Activated CD4-positive, alpha-beta T cell treated with anti-CD3 and anti-CD28 coated beads, Interleukin-2, amount 50 U/mL, for 16 hours (primary cell): ENCODE measurements at places on chromosomes 3 and 15.
A peak's percentile ranks its signal among the peaks of the same experiment; 100 is the strongest.

GRCh38 chr3:30608598-30608947 is 2.2 kb downstream of the TGFBR2 start:
- DNase-seq, result no peak

DNA sequence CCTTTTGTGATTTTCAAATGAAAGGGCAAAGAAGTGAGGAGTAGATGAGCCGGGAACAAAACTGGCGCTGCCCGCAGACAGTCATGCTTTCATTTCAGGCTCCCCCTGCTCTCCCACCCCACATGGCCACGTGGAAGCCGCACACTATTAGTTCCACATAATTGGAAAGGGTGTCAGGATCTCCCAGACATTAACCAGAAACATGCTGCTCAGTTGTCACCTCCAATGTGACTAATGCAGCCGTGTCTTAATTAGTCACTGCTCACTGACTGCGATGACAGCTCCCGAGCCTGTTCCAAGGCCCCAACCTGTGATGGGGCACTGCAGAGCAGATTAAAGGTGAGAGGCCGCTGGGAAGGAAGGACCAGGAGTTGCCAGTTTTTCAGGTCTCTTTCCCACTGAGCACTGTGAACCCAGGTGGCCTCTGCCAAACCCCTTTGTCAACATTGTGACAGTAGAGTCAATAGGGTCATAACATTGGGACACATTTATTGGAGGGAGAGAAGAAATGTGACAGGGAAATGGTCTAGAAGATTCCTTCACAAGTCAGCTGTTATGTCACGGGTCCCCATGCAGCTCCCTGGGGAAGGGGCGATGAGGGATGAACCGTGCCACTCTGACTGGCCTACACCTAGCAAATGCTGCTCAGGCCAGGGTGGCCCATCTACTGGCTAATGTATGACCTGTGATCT is 38.6 kb upstream of the SFMBT1 start:
- no peak for DNase-seq

- no peak for DNase-seq
These were observed 98.3 kb upstream of the CBLB start for GRCh38 chr3:105967117-105967516.

DNA sequence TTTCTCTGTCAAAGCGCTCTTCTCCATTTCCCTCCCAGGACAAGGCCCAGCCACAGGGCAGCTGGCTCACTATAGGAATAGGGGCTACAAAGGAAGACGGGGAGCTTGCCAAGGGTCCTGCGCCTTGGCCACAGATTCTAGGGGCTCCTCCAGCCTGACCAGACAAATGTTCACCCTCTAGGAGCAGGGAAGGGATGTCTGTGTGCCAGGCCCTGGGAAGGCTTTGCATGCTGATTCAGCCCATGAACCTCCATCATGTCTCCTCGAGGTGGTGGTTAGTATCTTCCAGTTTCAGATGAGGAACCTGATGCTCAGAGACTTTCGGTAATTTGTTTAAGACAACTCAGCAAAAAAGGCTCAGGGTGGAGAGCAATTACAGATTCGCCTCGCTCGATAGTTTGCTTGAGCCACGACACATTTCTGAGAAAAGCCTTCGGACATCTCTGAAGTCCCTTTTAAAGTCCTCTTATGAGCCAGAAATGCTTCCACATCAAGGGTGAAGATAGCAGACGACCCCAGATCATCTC is 110.0 kb downstream of the XXYLT1 start:
- no peak for DNase-seq

DNA sequence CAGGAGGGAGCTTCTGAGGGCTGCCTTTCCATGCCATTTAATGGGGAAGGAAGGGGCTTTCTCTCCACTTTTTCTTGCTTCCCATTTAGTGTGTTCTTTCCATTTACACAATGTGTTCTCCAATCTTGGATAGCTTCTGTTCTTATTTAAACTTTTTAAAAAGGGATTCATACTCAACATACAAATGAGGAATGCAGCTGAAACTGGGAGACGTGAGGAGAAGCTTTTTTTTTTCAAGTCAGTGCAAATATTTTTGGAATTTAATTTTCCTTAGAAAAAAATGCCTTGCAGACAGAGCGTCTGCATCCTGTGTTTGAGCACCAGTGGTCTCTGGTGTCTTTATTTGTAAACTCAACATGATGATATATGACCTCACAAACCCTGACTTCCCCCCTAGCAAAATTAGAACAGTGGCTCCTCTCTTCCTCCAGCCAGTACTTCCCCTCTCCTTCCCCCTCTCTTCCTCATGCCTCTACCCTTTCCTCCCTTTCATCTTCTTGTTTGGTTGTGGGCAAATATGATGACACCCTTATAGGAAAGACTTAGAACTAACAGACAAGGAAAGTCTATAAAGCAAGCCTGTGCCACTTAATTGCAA is 48.1 kb upstream of the PCSK6 start:
- no peak for DNase-seq

GRCh38 chr15:98611808-98612207 is 36.5 kb upstream of the IGF1R start:
- no peak for DNase-seq

- no peak for DNase-seq
These were observed 5.8 kb downstream of the USP13 start for GRCh38 chr3:179658606-179659005.

- DNase-seq, result no peak
These were observed 44.2 kb upstream of the BCL2A1 start for GRCh38 chr15:80015156-80015555.

DNA sequence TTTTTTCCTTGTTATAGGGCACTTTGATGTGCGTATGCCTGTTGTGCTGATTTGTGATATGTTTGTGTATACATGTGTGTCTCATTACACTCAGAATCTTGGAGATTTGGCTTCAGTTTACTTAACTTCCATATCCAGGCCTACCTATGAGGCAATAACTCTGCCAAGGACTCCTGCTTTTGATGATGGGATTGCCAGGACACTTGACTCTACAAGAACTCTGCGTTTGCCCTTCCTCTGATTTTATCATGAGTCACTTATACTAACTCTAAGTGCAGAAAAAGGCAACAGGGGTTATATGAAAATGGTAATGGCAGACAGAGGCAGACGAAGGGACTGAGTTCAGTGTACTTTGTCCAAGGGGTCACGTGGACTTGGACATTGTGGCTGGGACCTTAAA is 33.6 kb downstream of the MCTP2 start:
- DNase-seq, result no peak

- peak; percentile 74 for DNase-seq
These were observed 1.3 kb downstream of the ADAM10 start for GRCh38 chr15:58748040-58748851.

- DNase-seq, result no peak
These were observed 961.6 kb downstream of the MCTP2 start for GRCh38 chr15:95192923-95193322.

- no peak for DNase-seq
These were observed 18.7 kb upstream of the PLXNA1 start for GRCh38 chr3:126964261-126964660.

DNA sequence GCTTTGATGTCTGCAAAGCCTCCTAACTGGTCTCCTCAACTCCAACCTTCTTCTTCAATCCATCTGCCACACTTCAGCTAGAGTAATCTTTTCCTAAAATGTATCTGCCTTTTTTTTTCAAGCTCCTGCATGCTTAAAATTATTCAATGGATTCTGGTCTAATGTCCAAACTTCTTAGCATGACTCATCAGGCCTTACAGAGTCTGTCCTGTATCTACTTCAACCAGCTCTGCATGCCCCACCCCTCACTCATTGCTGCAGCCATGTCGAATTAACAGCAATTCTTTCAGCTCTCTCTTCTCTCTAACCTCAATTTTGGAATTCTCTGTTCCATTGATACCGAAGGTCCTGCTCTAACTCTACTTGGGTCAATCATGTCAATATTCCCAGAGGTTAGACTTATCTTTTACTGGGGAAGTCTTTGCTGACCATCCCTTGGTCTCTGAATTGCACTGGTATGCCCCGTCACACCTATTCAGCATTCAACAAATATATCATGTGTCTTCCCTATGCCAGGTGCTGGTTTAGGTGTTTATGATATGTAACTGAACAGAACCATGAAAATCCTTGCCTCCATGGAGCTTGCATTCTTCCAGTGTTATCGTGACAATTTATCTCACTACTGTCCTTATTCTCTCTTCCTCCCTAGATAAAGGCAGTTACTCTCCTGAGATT is 88.5 kb upstream of the NANOGP8 start:
- DNase-seq, result no peak

DNA sequence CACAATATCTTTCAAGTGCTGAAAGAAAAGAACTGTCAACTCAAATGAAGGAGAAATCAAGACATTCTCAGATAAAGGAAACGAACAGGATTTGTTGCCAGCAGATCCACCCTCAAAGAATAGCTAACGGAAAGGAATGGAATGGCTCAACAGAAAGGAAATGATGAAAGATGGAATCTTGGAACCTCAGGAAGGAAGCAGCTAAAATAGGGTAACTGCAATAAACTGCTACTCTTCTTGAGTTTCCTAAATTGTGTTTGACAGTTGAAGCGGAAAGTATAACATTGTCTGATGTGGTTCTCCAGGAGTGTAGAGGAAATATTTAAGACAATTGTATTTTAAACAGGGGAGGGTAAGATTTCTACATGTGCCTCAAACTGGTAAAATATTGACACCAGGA is 22.0 kb downstream of the PRR23E start:
- no peak for DNase-seq

DNA sequence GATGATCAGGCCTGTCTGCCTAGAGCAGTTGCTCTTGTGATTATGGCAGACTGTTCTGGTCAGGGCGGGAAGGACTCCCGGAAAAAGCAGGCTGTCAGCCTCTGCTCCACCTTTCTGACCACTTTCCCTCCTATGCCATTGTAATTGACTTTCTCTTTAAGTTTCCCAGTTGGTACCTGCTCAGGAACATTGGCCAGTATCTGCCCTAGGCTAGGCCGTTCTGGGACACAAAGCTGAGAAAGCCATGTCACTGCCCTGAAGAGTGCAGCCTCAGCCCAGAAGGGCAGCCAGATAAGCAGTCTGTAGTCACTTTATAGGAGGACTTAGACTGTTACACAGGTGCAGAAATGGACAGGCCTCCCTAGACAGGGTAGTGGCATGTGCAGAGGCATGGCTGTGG is 80.8 kb downstream of the CLSTN2 start:
- DNase-seq, result no peak

GRCh38 chr3:100492059-100493006 is at the start of gene TMEM45A:
TMEM45A (plus strand) TSS chr3:100492619; CDS start chr3:100555212, 62,593 bp downstream.
- peak; percentile 74 for DNase-seq

GRCh38 chr3:96869316-96869715 is 54.9 kb downstream of the EPHA6 start:
- DNase-seq, result no peak

- no peak for DNase-seq
These were observed 978 bp downstream of the KCNMB2 start for GRCh38 chr3:178537122-178537705.

- no peak for DNase-seq
These were observed 44.4 kb upstream of the TEX9 start for GRCh38 chr15:56320861-56321260.

- peak; percentile 27 for DNase-seq
These were observed 179.4 kb downstream of the GBE1 start for GRCh38 chr3:81581966-81582599.
